ENCODE measurements at places on chromosomes 16 and 17. TPM values are rescaled to one million over a fixed set of nuclear protein-coding genes. Genes with fewer than 3 reads are reported as not detected.

- no peaks in the 10 kb centered on the region for H3K27me3 ChIP-seq
- DNase-seq, result no peak
- no peaks in the 10 kb centered on the region for H3K36me3 ChIP-seq
- H3K4me1 ChIP-seq, result no peaks in the 10 kb centered on the region
Measured at GRCh38 chr17:63196772-63197335, 230.8 kb downstream of the TANC2 start.

- H3K4me3 ChIP-seq, result no peak overlapping the region
- DNase-seq, result no peak
- peaks cover 24% of the 10 kb centered on the region for H3K36me3 ChIP-seq
- H3K27ac ChIP-seq, result peak overlapping the region; percentile 7
- no peaks in the 10 kb centered on the region for H3K4me1 ChIP-seq
Measured at GRCh38 chr16:3689731-3690130, 27.6 kb downstream of the TRAP1 start.

DNA sequence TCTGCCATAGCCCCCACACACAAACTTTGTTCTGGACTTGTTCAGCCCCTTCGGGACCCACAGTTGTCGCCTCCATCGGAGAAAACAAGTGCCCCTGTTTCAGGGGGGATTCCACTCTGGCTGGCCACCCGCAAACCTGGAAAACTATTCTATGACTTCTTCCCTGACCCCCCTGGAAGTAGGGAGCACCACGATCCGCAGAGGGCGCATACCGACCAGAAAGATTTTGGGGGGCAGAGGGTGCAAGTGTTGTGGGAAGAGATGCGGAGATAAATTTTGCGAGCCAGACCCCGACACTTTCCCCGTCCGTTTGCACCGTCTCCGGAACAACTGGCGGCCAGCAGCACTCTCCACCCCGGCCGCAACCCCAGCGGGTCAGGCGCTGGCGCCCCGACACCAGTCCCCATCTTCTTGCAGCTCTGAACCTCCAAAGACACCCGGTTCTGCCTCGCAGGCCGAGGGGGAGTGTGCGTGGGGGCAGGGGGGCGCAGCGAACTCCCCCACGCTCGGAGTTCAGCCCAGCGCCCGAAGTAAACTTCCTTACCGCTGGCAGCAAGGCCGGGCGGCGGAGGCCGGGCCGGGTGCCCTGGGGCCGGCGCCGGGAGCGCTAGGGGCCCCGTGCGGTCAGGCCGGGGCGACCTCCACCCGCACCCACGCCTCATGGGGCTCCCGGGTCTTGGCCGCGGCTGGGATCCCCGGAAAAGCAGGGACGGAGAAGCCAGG is 744 bp downstream of the SALL1 start:
- no peak overlapping the region for H3K27ac ChIP-seq
- H3K4me1 ChIP-seq, result peaks cover 36% of the 10 kb centered on the region
- H3K4me3 ChIP-seq, result peak overlapping the region; percentile 1
- no peak for DNase-seq
- no peaks in the 10 kb centered on the region for H3K36me3 ChIP-seq

Gene MED13
- 33.2 TPM for total RNA-seq

Gene ZNF778
- total RNA-seq, result 5.7 TPM

- no peaks in the 10 kb centered on the region for H3K36me3 ChIP-seq
- H3K27ac ChIP-seq, result no peak overlapping the region
- no peak for DNase-seq
- H3K4me1 ChIP-seq, result no peaks in the 10 kb centered on the region
- H3K27me3 ChIP-seq, result peaks cover 14% of the 10 kb centered on the region
Measured at GRCh38 chr16:68640972-68641371, 4.1 kb upstream of the CDH3 start.

GRCh38 chr16:1208239-1208830 is 16.7 kb downstream of the TPSG1 start:
- no peak for DNase-seq
- no peaks in the 10 kb centered on the region for H3K36me3 ChIP-seq
- no peaks in the 10 kb centered on the region for H3K27me3 ChIP-seq
- no peaks in the 10 kb centered on the region for H3K4me1 ChIP-seq

DNA sequence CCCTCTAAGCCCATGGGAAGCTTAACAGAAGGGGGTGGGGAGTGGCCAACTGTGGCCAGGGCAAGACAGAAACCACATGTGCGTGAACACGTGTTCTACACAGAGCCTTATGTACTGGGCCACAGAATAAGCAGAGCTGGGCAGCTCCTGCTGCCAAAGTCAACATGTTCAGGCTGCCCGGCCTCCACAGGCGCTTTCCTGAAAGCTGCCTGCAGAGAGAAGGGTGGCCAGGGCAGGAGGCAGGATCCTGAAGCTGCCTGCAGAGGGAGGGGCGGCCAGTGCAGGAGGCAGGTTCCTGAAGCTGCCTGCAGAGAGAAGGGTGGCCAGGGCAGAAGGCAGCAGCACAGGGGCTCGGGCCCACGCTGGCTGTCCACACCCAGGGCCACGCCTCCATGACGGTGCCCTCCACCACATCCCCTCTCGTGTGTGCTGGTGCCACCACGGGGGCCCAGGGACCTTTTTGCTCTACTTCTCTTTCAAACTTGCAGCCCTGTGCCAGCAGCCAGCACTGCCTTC is 79.5 kb downstream of the ANKRD11 start:
- no peaks in the 10 kb centered on the region for H3K36me3 ChIP-seq
- H3K27ac ChIP-seq, result peak overlapping the region; percentile 3
- H3K4me3 ChIP-seq, result no peak overlapping the region
- H3K4me1 ChIP-seq, result peaks cover 89% of the 10 kb centered on the region

DNA sequence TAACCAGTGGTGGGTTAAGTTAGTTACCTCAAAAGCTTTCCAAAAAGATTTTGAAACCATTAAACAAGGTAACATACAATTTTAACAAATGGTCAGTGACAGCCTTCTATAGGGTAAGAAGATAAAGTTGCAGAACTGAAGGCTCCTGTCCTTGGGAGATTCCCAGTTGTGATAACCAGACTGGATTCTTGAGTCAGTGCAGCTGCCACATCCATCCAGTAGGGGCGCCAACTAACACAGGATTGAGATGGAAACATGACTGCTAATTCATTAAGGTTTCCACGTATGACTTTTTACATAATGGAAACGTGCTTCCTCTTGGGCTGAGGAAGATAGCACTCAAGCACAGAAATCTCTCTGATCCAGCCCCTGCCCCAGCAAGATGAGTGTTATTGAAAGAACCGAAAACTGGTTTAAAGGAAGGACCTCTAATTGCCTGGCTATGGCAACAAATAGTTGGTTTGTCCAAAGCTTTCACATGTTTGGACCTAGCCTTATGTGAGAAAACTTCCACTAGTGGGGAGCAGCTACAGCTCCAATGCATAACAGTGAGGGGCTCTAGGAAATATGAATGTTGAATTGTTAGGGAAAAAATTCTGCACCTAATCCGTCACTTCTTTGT is 269.8 kb upstream of the MYOCD start:
- no peak for DNase-seq
- H3K36me3 ChIP-seq, result no peaks in the 10 kb centered on the region
- H3K27ac ChIP-seq, result no peak overlapping the region

Gene LGALS3BP
- 733 TPM for total RNA-seq

- no peak overlapping the region for H3K4me3 ChIP-seq
- DNase-seq, result no peak
- no peaks in the 10 kb centered on the region for H3K4me1 ChIP-seq
- no peaks in the 10 kb centered on the region for H3K36me3 ChIP-seq
Measured at GRCh38 chr16:85243308-85243707, 131.0 kb upstream of the CIBAR2 start.

DNA sequence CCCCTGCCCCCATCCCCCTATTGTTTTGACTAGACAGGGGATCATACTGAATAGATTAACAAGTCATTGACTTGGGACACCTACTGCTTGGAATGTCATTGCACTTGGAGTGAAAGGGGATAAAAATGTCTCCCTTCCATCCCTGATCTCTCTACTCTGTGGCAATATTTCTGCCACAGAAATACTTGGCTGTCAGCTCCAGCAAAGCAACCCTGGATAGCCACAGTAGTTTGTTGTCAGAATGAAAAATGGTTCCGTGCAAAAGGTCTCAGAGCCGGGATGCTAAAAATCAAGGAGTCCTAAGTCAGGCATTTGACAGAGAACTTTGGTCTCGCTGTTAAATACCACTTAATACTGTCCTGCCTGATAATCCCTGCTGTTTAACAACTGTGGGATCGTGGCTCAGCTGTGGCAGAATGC is 722.0 kb upstream of the SOX9 start:
- no peaks in the 10 kb centered on the region for H3K27me3 ChIP-seq
- no peak overlapping the region for H3K4me3 ChIP-seq
- no peaks in the 10 kb centered on the region for H3K36me3 ChIP-seq
- no peaks in the 10 kb centered on the region for H3K4me1 ChIP-seq
- no peak overlapping the region for H3K27ac ChIP-seq
- no peak for DNase-seq

- H3K27me3 ChIP-seq, result no peaks in the 10 kb centered on the region
- no peak for DNase-seq
- peak within 1 kb of the TSS; percentile 96 for H3K4me3 ChIP-seq
- no peaks in the 10 kb centered on the region for H3K4me1 ChIP-seq
Measured at GRCh38 chr16:381789-382717, at the start of gene PGAP6. PGAP6 (minus strand) TSS chr16:381978; CDS start chr16:381821, 157 bp downstream.

DNA sequence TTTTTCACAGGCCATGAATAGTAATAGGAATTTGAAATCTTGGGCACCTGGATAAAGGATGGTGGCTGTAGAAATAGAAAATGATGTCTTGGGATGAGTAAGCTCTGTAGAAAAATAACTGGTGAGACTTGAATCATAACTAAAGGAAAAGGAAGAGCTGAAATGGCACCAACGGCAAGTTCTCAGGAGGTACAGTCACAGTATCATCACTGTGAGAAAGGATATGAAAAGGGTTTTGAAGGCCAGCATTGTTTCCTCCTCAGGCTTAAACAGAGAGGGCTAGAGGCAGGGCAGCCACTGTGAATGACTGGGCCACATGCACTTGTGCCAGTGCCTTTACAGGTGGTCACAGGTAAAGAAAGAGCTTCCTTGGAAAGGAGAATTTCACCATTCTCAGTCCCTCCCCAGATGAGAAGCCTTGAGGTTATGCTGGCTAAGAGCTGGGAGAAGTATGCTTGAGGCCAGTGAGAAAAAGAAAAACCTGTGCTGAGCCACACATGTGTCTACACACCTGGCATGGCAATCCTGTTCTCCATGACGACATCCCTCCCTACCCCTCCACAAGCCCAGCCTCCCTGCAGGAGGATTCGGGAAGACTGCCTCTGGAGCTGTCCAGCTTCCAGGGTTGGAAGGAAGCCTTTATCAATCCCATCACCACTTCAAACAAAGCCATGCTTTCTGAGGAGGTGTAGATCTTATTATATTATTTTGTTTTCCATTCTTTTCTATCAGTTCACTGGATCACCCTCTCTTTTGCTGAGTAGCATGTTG is 3.8 kb upstream of the ANKFN1 start:
- no peak overlapping the region for H3K27ac ChIP-seq
- H3K36me3 ChIP-seq, result no peaks in the 10 kb centered on the region
- no peak for DNase-seq

DNA sequence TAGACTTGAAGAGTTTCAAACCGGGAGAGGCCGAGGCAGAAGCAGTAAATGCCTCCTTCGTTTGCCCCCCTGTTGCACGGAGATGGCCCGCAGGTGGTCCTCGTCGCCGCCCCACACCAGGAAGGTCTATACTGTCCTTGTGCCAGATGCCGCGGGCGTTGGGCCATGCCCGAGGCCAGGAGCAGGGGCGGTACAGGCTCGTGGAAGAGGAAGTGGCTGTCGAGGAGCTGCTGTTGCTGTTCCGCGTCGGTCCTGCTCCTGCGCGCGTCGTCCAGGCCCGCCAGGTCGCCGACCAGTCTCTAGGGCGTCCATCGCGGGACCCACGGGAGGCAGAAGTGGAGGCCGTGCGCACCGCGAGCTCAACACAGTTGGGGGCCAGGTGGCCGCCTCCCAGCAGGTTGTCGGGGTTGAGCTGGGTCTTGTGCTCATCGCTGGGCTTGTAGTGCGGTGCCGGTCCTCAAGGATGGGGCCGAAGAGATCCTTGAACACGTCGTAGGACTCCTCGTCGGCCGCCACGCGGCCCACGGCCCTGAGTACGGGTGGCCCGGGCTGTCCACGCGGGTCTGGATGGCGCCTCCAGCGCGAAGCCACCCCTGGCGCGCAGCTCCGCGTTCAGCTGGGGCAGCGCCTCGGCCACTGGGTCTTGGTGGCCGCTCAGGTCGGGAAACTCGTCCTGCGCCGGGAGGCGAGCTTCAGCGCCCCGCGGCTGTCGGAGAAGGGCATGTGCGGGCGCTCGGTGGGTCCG is 13.1 kb upstream of the C16orf87 start:
- no peaks in the 10 kb centered on the region for H3K27me3 ChIP-seq
- H3K4me1 ChIP-seq, result no peaks in the 10 kb centered on the region
- no peak overlapping the region for H3K27ac ChIP-seq
- DNase-seq, result no peak
- no peaks in the 10 kb centered on the region for H3K36me3 ChIP-seq

All from right atrium auricular region (tissue), 2 donors.